ENCODE measurements at places on chromosomes 7 and 10.

- DNase-seq: no peak
Measured at GRCh38 chr7:3070908-3071307, 27.2 kb upstream of the CARD11 start.

DNA sequence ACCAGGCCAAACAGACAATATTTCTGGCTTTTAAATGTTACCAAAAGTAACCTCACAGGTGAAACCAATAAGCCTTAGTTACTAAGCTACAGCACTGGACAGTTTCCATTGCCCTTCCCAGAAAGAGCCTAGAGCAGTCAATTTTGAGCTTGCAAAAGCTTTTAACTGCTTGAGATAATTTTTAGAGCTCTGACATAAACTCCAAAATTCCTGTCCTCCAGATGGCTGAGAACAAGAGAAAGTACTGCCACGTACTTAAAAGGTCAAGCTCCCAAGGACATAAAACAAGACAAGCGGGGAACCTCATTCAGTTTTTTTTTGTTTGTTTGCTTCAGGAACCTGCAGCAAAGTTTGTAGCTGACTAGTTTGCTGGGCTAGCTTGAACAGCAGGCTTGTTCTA, 54.1 kb downstream of the BBS9 start:
- no peak for DNase-seq

GRCh38 chr10:43353495-43354329, 17.7 kb upstream of the FXYD4 start:
- no peak for DNase-seq

GRCh38 chr10:13586676-13587355, at the start of gene PRPF18:
PRPF18 (plus strand) TSS chr10:13586965; CDS start chr10:13587087, 122 bp downstream.
- peak; percentile 18 for DNase-seq

DNA sequence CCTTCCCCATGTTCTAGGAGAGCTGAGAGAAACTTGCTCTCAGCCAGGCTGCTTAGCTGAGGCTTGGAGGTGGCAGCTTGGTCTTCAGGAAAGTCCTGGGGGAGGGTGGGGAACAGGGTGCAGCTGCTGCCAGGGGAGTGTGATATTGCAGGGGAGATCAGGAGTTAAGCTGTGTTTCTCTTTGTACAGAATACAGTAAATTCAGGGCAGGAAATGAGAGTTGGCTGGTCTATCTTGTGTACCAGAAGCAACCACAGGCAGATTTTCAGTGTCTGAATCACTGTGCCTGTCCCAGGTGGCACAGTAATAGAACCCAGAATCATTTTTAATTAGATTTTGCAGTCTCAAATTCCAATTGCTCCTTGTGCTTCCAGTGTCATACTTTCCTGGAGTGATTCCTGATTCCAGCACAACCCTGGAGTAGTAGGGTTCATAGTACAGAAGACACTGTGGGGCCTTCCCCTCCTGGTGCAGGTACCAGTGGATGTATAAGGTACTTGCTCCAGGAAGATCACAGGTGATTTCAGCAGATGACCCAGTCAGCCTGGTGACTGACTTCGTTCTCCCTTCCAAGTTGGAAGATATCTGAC, 94.0 kb upstream of the TARP start:
- no peak for DNase-seq

DNA sequence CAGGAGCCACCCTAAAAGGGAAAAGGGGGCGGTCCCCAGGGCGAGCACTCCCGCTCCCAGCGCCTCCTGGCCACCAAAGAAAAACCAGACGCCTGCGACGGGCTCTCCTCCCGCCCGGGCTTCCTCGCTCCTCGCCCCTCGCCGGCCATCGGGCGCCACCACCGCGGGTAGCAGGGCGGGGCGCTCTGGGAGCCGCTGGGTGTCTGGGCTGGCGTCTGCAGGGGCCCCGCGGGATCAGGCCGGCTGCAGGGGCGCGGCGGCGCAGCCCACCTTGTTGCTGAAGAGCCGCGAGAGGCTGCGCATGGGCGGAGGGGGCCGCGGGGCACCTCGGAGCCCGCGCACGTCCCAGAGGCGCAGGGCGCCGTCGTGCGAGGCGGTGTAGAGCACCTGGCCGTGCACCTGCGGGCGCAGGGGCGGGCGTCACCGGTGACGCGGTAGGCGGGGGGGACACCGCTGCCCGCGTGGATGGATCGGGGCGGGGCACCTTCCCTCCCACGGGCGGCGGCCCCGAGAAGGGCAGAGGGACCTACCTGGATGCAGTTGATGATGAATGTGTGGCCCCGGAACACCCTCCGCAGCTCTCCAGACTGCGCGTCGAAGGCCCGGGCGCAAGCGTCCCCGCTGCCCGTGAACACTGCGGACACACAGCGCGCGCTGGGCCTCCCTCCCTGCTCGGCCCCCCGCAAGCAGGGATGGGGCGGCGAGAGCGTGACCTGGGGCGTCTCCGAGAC, 28.3 kb downstream of the WDR86 start:
- no peak for DNase-seq

GRCh38 chr10:85152496-85152895, 824.1 kb downstream of the CCSER2 start:
- no peak for DNase-seq

DNA sequence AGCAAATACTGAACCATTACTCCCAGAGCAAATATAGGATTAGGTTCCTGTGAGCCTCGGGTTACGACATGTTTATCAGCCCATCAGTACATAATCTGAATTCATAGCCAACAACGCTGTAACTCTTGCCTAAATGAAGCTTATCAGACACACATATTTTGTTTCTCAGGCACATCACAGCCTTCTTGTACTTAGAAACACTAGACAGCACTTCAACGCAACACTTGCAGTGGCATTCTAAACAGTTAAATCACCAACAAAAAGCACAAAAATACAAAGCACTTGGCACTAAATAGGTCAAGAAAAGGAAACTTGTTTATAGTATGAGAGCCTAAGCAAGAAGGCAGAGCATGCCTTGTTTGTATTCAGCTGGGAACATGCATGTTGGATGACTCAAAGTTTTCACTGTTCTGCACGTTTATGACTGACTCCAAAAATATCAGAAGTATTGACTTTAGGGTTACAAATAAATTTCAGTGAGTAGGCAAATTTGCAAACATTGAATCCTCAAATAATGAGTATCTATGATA, 75.0 kb downstream of the VPS50 start:
- no peak for DNase-seq
